Type B pancreatic cell (in vitro differentiated cells): ENCODE measurements at places on chromosomes 11 and 22.
A peak's percentile ranks its signal among the peaks of the same experiment; 100 is the strongest.

DNA sequence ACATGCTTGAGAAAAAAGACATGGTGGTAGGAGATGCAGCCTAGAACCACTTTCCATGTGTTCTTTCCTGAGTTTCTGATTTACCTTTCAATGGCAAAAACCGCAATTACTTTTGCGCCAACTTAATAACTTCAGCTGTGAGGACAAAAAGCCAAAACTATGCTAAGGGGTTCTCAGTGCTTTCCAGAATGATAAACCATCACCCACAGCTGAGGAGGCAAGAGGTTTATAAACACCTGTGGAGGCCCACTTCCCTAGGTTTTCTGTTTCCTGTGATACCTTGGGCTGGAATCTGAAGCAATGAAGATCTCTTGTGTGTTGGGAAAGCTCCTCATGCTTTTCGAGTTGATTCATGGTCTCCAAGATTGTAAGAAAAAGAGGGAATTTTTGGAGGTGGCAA, at the start of gene OOSP4A:
Gene OOSP4A, plus strand, starts transcription at position 301 of the 400 bp plus-strand sequence. Its CDS starts 0 bp downstream, at position 301.
- no peak for DNase-seq

DNA sequence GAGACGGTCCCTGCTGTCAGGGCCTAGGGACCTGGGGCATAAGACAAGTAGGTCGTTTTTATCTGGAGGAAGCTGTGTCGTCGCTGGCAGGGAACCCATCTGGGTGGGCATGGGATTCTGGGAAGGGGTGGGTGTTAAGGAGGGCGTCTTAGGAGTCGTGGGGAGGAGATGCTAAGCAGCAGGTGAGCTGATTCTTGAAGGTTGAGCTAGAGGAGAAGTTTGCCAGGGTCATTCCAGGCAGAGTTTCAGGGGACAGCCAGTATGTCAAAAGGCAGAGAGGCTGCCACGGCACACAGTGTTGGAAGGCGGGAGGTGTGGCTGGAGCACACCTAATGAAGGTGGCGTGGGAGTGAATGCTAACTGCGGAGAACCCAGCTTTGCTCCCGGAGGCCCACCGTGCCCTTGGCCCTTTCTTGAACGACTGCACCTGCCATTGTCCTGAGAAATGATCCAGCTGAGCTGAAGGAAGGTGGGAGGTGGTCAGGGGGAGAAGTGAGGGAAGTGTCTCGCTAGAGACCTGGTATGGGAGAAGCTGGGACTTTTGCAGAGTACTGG, 1.3 kb downstream of the FAM118A start:
- no peak for DNase-seq

- DNase-seq: peak; percentile 86
Observed at GRCh38 chr11:66313321-66314185, 3.3 kb downstream of the CD248 start.

- DNase-seq: no peak
Observed at GRCh38 chr11:75800728-75801361, 14.2 kb upstream of the UVRAG start.

- DNase-seq: peak; percentile 49
Observed at GRCh38 chr11:120185706-120186455, 25.0 kb upstream of the OAF start.

DNA sequence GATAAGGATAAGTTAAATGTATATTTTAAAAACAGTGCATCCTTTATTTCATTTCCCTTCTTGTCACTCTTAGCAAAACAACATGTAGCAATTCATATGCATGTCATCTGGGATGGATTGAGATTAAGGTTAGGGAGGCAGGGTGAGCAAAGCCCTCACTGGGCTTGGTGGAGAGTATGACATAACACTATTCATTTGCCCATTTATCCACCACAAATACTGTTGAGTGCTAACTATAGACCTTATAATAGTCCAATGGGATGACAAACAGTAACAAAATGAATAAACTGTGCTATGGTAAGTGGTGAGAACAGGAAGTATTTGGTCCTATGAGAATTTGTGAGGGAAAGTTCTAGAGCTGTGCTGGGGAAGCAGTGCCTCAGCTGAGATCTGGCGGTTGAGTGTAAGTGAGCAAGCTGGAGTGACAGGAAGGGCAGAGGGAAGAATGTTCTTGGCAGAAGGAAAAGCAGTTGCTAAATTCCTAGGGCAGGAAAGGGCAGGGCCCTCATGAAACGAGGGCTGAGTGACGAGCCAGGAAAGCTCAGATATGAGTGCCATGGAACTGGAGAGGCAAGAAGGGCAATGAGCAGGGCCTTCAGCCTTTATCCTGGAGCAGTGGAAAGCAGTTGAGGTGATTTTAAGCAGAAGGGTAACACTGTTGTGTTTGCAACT, 6.7 kb downstream of the HSD17B12 start:
- no peak for DNase-seq

- no peak for DNase-seq
Observed at GRCh38 chr11:1402355-1403077, 12.8 kb downstream of the BRSK2 start.

GRCh38 chr11:113242767-113243397, 71.5 kb upstream of the TTC12 start:
- no peak for DNase-seq

DNA sequence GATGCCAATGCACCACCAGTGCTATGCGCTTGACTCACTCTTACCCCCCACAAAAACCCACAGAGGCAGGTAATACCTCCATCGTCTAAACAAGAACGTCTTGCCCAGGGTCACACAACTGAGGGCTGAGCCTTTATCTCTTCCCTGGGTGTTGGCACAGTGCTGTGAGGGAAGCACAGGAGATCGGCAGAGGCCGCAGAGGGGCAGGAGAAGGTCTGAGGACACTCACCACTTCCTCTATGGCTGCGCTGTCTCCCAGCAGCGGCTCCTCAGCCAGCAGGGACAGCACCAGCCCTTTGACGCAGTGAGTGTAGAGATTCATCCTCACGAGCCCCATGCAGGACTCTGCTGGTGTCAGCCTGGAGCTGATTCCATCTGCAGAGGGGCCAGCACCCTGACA, 19.9 kb downstream of the HPS4 start:
- DNase-seq: no peak

GRCh38 chr11:122983438-122984185, 2.0 kb upstream of the BSX start:
- no peak for DNase-seq

GRCh38 chr11:69832561-69833413, 13.6 kb upstream of the FGF3 start:
- no peak for DNase-seq

- DNase-seq: no peak
Observed at GRCh38 chr11:86978756-86979608, 23.8 kb upstream of the FZD4 start.

DNA sequence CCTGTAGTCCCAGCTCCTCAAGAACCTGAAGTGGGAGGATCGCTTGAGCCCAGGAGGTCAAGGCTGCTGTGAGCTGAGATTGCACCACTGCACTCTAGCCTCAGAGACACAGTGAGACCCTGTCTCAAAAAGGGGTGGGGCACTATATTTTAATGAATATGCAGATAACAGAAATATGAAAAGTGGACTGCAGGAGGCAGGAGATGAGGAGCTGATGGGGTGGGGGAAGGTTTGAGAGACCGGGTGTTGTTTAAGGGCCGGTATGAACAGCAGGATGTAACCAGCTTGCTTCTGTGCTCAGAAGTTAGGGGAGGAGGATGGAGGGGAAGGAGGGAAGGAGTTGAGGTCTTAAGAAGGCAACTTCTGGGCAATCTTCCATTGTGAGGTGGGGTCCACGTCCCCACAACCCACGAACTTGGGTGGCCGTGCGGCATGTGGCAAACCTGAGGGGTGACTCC, 1.3 kb upstream of the B4GALNT4 start:
- DNase-seq: no peak

DNA sequence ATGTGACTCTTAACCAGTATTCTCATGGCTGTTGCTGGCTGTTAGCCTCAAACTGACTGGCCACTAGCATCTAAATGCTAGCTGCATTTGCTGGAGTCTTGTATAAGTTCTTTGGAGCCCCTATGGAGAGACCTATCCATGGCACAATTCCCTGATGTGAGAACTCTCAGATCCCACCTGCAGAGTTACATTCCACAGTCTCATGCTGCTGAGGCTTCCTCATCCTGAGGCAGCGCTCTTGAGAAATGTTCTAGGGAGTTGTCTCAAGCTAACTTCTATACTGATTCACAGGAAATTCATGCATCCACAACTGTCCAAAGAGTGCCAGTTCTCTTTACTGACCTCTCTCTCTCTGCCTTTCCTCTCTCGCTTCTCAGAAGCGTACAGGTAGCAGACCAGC, 218.0 kb upstream of the PITPNB start:
- no peak for DNase-seq

GRCh38 chr11:112167145-112167544, at the start of gene TEX12:
Gene TEX12, plus strand, starts transcription at chr11:112167372. Its CDS starts 1,897 bp downstream, at chr11:112169269.
- DNase-seq: no peak

GRCh38 chr22:23898006-23898974, 4.1 kb downstream of the MIF start:
- DNase-seq: no peak

DNA sequence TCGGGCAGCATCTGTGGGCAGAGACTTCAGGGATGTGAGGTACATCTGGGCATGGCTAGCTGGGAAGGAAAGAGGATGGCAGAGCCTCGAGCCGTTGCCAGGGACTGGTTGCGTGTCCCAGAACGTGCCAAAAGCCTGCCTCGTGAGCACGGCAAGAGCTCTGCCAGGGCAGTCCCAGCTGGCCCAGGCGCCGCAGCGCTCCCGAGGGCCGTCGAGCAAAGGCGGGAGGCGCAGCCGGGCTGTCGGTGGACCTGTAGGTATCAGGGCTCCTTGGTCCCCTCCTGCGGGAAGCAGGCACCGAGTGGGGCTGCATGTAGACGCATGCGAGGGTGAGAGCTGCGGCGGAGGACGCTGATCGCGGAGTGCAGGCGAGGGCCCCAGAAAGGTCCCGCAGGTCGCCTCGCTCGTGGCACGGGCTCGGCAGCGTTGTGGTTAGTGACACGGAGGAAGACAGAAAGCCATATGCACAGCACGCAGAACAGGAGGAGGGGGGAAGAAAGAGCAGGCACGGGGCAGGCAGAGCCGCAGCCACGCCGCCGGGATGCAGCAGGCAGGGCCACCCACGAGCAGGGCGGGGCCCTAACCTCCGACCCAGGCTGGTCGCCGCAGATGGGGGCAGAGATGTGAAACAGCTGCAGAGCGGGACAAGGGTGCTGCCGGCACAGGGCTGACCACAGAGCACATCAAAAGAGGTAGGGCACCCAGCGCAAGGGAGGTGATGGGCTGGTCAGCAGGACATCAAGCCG, 18.0 kb downstream of the LSP1 start:
- no peak for DNase-seq

- no peak for DNase-seq
Observed at GRCh38 chr11:116519499-116519898, 253.3 kb downstream of the BUD13 start.
